ENCODE measurements at places on chromosomes 3 and 15.

- DNase-seq = no peak
These were observed 79.1 kb upstream of the FOXB1 start for GRCh38 chr15:59924812-59925522.

DNA sequence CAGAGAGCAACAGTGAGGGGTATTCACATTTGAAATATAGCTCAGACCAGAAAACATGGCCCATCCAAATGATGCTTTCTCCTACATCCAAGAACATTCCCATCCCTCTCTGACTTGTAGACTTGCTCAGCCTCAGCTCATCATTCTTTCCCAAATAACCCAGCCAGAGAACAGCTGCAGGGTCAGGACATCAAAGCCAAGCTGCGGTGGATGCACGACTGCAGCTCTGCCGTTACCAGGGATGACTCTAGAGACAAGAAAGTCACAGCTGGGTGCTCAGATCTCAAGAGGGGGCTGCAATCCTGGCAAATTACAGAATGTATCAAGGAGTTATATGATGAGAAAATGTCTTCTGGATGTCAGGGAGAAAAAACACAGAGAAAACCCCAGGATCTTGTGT is 944.3 kb downstream of the NTRK3 start:
- no peak for DNase-seq

DNA sequence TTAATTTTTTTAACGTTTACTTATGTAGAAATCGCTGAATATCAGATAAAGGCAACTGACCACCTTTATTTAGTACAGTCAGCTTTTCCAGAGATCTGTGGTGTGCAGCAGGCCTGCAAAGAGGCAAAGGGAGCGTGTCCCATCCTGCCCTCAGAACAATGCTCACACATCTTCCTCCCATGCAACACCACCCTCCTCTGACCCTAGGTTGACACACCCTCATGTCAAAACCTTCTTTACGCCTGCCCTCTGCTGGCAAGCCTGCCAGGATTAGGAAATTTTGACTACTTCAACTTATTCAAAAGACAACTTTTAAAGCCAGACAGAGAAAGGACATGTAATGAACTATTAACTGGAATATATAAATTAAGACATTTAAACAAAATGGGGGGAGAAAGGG is 513.7 kb downstream of the FOXP1 start:
- DNase-seq = peak; percentile 49

DNA sequence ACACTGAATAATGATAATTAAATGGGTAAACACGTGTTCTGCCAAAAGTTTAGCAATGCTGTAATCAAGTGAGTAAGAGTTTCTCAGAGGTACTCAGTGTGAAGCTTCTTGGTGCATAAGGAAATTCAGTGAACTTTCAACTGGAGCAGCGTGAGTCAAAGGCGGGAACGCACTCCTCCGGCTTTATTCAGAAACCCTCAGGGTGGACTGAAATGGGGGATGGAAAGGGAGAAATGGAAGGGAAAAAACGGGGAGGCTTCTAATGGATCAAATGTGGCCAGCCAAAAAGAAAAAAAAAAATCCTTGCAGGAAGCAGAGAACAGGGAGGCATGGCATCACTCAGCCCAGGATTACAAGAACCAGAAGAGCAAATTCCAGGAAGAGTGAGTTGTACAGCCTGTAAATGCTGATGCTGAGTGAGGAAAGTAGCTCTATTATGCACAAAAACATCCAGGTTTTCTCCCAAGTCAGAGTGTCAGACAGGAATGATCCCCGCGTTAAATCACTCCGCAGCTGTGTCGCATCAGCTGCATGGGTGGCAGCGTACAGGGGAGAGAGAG is 85.3 kb downstream of the ASB7 start:
- DNase-seq = no peak

GRCh38 chr15:90550919-90551318 is 21.2 kb downstream of the CRTC3 start:
- no peak for DNase-seq

DNA sequence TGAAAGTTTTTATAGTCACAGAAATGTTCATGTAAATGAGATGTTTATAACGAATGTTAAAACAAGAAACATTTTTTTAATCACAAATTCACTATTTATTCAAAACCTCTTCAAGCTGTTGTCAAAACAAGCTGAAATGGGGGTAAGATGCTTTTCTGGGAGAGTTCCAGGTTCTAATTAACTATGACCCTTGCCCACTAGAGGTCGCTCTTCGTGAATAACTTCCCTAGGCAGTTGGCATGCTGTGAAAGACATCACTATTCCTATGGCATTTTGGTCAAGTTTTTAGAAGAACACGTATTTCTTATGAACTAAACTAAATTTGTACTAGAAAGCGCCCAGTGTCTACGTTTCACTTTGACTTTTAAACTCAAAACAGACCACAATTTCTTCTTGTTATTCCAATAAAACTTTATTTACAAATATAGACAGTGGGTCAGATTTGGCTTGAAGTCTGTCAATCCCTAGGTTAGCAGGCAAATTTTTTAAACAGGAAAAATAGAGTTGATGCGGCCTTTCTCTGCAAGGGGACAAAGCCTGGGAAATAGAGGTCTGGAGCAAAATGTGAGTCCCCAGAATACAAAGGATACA is 62.8 kb upstream of the CMTM8 start:
- DNase-seq = peak; percentile 12

- DNase-seq = no peak
These were observed 175.6 kb downstream of the GREM1 start for GRCh38 chr15:32893421-32893820.

GRCh38 chr3:149879872-149880271 is 66.9 kb downstream of the RNF13 start:
- no peak for DNase-seq

DNA sequence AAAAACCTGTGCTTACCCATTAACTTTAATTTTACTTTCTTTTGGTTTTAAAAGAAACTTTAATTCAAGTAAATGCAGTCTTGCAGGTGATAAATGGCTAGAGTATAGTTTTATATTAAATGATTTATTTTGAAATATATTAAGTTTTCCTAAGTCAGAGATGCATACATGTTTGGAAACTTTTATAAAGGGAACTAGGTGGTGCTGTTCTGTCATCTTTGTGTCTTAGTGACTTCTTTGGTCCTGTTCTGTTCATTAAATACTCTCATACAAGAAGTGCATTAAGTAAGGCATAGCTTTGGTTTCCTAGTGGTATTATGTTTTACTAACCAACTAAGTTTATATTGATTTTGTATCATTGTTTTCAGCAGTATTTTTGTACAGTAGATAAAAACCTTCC is 15.6 kb downstream of the CADM2 start:
- DNase-seq = no peak

DNA sequence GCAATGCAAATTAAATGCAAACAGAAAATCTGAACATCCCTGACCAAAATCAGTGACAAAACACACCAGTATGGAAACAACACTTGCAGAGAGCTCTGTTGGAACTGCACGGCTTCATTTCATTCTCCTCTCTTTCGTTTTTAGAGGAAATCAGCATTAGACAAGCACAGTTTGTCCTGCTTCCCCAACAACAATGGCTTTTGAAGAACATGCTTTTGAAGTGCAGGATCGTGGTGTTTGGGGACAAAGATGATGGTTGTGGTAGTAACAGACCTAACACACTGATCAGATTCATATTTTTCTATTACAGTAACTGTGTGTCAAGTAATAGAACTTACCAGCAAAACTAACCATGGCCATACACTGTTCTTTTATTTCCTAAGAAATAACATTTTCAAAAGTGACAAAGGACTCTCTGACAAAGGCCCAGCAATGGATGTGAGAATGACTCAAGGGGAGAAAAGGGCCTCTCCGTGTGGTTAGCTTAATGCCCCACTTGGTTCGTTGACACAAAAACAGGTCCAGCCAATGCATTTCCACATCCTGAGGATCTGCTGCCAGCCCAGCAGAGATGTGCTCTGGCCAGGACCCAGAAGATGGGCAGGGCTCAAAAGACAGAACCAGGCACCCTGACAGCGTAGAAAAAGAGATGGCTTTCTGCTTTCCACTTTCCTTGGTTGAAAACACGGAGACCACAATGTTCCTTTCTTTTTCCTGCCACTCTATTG is 84.1 kb downstream of the CCNL1 start:
- no peak for DNase-seq

DNA sequence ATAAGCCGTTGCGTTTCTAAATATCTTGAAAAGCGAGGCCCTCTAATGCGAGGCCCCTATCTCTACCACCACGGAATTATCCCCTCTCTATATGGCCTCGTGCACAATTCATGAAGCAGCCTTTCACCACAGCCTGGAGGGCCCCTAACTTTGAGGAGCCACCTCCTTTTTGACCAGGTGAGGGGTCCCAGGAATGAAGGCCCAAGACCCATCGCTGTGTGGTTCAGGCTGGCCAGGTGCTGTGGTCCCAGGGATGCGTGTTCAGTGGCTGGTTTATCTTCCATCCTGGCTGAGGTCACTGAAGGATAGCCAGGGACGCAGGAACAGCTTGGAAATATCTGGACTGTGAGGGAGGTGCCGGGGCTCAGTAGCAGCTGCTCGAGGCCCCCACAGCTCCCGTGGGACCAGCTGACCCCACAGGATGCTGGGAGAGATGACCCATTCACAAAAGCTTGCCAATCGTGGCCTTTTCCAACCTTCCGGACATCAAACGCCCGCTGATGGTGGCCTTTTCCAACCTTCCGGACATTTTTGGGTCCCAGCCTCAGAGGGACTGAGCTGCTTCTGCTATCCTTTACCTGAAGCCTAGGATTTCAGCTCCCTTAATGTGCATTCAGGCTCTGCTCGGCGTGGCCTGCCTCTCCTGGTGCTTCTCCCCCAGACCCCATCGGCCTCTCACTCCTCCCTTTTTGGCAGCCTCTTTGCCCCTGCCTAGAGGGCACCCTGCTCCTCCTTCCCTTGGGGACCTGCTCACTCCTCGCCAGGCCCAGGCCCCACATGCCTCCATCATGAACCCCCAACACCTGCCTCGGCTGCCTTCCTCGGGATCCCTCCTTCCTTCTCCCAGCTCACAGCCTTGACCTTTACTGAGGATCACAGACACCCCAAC is 140.9 kb downstream of the CHSY1 start:
- DNase-seq = no peak

- no peak for DNase-seq
These were observed 190.1 kb downstream of the CHST2 start for GRCh38 chr3:143309705-143310104.
